Iris pigment epithelial cell (primary cell): ENCODE measurements at places on chromosomes 7 and 10.

DNA sequence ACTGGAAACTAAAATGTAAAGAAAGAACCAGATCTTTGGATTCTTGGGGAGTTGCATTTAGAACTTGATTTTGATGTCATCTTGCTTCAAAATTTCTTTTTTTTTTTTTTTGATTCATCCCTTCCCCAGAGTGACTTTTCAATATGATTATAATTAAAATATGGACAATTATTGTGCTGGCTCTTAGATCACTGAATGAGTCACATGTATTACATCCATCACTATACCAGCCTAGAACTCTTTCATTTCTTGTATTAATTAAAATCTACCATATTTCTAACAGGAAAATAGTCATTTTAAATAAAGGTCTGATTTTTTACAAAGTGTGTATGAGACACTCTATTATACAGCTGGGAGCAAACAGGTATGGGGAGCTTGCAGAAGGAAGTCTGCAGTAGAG, 269.5 kb upstream of the AKR1E2 start:
- no peak for DNase-seq

DNA sequence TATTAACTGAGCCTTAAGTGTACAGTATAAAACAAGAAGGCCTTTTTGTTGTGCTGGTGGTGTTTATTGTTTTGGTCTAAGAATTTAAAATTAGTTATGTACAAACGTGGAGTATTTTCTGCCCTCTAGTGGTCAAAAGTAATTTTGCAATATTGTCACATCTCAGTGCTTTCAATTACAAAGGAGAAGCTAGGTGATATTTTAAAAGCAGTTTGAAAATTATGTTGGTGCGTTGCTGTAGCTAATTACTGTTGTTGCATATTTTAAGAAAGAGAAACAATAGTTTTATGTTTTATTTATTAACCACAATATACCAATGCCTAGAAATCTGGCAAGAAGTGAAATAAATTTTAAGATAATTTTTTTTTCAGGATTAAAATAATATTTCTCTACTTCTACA, 11.4 kb downstream of the NPVF start:
- peak; percentile 42 for DNase-seq

GRCh38 chr10:99937630-99938029, 72.1 kb downstream of the DNMBP start:
- DNase-seq, result no peak

DNA sequence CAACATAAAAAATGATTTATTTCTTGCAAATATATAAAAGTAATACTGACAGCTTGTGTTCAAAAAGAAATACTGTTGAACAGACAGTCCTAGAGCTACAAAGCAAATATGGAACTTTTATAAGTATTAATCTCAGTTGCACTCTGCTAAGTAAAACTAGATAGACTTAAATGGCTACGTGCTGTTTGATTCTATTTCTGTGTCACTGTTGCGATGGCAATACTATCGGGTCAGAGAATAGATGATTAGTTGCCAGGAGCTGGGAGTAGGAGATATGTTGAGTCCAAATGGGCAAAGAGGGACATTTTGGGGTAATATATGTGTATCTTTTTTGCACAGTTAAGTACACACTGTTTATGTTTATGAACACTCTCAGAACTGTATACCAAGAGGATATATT, 41.1 kb upstream of the VWDE start:
- no peak for DNase-seq

DNA sequence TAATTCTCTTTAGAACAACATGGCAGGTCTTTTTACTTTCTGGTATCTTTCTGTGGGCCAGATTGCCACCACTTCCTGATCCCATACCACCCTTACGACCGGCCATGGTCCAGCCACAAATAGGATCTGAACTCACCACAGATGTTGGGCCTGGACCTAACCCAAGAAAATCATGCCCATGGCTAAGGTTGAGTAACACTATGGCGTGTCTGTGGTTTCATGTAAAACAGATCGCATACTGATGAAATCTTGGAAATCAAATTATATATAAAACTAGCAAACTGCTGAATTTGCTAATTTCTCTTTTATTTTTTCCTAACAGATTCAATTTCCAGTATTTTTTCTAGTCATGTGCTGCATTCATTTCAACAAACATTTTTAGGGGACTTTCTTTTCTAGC, 77.2 kb downstream of the CH25H start:
- peak; percentile 59 for DNase-seq
